Effector CD4-positive, alpha-beta T cell (primary cell): ENCODE measurements at places on chromosomes 12 and 14.

DNA sequence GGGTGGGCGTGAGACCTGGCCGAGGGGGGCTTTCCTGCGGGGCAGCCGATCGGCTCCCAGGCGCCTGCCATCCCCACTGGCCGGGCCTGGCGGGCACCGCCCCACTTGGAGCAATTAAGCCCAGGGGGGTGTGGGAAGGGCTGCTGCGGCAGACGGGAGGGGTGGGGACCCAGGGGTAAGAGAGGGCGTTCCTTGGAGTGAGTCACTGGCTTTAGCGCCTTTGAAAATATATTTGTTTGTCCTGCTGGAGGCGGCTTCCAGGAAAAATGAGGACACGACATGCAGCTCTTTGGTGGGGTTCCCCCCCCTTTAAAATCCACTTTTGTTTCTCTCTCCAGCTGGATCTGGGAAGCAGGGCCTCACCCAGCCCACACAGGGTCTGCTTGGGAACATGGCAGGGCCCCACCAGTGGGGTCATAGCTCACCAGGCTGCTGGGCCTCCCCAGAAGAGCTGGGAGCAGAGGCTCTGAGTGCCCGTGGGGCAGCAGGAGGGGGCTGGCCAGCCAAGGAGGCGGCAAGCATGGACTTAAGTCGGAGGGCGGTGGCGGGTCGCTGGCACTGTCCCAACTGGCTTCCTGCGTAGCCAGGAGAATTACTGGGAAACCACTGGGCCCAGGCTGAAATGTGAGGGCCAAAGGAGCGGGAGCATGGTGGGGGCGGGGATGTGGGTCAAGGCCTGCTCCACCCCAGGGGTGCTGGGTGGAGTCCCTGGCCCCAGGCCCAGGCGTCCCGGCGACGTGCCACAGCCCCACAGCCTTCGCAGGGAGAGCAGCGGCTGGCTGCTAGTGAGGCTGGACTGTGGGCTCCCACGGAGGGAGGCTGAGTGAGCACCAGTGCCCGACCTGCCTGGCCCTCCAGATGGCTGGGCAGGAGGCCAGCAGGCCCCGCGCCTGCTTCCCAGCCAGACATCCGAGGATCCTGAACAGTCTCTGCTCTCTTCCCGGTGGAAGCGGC is 128.0 kb downstream of the RFLNA start:
- no peak for DNase-seq

DNA sequence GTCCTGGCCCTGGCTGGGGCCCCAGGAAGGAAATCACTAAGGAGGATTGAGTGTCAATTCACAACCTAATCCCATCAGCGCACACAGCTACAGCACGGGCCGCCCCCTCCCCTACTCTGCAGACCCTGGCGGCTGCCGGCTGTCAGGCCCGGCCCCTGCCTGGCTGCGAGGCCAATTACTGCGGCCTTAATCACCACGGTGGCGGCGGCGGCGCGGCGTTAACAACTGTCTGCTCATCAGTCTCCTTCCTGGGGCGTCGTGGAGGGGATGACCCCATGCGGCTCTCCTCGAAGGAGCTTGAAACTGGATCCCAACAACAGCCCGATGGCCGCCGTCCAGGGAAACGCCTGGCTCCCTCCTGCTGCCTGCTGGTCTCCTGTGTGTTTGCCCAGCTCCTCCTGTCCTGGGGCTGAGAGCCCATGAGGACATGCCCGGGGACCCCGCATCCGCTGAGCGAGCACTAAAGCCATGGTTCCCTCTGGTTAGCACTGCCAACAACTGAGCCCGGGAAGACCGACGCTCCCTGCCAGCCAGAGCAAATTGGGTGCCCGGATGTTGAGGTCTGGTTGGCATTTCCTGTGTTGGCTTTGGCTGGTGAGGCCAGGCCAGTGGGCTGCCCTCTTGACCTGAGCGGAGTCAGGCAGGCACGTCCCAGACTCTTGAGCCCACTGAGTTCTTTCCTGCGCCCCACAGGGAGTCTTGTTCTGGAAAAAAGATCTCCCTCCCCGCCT is 21.8 kb upstream of the EIF2B2 start:
- no peak for DNase-seq

DNA sequence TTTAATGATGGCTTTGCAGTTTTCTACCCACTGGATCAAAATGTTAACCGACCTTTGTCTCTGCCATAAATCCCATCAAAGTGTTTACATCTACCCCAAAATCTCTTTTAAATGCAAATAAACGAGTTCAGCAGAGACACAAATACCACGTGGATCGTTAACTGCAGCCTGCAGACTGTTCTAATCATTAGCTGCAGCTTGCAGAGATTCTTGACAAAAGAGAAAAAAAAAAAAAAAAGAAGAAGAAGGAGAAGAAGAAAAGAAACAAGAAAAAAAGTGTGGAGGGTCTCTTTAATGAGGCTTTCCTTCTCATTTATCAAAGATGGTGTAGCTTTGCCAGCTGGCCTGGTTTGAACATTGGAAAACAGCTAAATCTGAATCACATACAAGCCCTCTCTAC is 275.7 kb downstream of the NEDD1 start:
- DNase-seq = no peak

GRCh38 chr14:39860596-39861228 is 428.5 kb upstream of the FBXO33 start:
- no peak for DNase-seq

DNA sequence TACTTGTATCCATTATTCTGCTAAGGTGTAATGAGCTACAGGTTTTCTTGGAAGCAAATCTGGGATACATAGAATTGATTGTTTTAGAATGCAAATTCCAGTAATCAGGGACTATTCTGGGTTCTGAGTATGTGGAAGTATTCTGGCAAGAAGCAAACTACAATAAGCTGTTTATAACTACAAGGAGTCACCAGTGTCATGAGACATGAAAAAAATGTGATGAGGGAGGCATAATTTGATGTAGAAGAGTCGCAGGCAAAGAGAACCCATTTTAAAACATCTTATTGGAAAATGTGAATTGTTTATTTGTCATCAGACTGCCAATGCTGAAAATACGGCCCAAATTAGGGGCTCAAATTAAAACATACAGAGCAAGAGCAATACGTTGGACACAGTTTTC is 321.8 kb upstream of the E2F7 start:
- DNase-seq = no peak

GRCh38 chr12:102542816-102543440 is 62.6 kb upstream of the IGF1 start:
- no peak for DNase-seq
